ENCODE measurements at places on chromosomes 16 and 17.
A peak's percentile ranks its signal among the peaks of the same experiment; 100 is the strongest.

GRCh38 chr16:67537636-67538591 lies 9.3 kb downstream of the RIPOR1 start:
- DNase-seq, result no peak

DNA sequence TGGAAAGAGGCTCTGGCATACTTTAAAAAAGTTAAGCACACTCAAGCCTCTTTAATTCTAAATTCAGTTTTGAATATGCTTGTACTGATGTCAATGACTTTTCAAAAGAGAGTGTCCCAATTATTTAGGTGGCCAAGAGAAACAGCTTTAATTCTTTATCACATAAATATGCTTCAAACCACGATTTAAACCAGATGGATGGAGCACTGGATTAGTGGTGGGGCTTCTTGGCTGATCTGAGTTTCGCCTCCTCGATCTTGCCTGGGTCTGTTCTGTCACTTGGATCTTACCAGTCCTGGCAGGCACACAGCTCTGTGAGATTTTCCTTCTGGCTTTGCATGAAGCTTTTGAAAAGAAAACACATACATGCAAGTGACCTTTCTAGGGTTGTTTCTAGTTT lies 467.8 kb downstream of the MAF start:
- DNase-seq, result no peak

- DNase-seq, result peak; percentile 56
Observed at GRCh38 chr16:29029168-29029994, 44.5 kb downstream of the LAT start.

DNA sequence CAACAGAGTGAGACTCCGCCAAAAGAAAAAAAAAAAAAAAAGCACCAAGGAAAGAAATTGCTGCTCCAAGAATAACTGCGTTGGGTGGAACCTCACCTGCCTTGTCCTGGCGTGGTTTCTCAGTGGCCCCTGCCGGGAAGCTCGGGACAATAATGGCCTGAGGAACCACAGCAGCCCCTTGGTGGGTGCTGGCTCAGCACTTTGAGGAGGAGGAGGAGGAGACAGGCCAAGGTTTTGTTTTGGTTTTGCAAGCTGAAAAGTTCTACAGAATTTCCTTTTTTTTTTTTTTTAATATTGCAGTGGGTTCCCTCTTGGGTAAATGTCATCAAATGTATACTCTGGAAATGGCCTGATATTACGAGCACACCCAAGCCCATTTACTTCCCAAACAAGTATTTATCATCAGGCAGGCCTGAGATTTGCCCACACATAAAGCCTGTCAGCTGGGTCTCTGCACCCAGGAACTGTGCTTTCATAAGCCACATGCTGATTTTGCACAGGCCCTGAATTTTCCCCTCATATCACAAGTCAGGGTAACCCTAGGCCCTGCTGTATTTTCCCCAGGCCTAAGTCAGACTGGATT lies 78.3 kb downstream of the SOCS1 start:
- DNase-seq, result no peak

- DNase-seq, result peak; percentile 68
Observed at GRCh38 chr16:67546761-67547422, 15.4 kb upstream of the CTCF start.

DNA sequence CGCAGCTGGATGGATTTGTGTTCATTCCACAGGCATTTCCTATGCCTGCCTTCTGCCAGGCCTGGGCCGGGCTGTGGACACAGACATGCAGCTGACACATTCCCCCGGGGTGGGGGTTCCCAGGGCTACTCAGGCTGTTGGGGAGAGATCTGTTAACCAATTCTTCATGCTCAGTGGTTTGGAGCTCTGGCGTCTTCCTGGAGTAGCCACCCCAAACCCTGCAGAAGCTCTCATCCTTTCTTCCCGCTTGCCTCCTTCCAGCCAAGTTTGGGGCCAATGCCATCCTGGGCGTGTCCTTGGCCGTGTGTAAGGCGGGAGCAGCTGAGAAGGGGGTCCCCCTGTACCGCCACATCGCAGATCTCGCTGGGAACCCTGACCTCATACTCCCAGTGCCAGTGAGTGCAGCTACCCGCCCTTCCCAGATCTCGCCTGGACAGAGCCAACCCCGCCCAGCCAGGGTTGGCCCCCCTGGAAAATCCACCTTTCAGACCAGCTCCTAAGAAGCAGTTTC lies 2.6 kb downstream of the ENO3 start:
- no peak for DNase-seq

DNA sequence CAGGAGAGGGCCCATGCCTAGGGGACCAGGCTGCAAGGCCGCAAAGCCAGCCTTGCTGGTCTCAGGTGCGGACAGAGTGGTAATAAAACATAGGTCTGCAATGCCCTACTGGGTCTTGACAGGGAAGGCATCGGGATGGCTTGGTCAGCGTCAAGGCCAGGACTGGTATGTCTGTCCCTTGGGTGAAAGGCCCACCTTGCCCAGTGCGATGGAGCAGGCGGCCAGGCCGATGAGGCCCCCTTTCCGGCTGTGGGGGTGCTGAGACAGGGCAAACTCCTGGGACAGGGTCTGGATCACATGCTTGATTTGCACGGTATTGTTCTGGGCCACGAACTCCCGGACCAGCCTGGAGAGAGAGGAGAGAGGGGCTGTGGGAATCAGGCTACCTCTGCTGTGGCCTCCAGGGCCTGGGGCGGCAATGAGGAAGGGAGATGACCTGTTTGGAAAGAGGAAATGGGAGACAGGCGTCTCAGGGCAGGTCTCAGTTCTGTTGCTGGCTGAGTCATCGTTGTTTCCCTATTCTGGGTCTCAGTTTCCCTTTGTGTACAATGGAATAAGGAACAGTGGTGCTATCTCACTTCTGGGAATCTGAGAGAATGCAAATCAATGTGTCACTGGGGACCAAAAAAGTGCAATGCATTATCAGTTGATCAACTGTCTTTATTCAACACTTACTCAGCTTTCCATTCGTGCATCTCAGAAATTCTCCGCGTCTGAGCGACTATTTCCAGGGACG lies 14.8 kb downstream of the VAC14 start:
- DNase-seq, result no peak

- no peak for DNase-seq
Observed at GRCh38 chr17:33225509-33225908, 67.6 kb downstream of the ASIC2 start.

GRCh38 chr17:57906910-57907309 lies 48.3 kb downstream of the CUEDC1 start:
- DNase-seq, result peak; percentile 8
